ENCODE measurements at places on chromosomes 3 and 15.

DNA sequence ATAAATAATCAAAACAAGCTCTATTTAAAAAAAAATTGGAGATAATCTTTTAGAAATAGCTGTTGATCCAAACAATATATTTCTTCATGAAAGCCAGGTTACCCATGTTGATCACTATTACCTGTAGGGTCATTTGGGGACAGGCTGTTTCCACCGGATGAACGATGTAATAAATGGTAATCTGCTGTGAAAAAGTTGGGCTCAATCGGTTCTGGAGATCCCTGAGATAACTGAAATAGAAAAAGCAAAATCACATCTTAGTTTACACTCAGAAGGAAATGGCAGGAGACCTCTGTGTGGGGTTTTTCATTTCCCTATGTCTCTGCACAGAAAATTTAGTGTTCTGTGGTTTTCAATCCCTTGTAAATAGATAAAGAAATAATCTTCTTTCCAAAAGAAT, 249.5 kb downstream of the NEK10 start:
- DNase-seq = no peak

DNA sequence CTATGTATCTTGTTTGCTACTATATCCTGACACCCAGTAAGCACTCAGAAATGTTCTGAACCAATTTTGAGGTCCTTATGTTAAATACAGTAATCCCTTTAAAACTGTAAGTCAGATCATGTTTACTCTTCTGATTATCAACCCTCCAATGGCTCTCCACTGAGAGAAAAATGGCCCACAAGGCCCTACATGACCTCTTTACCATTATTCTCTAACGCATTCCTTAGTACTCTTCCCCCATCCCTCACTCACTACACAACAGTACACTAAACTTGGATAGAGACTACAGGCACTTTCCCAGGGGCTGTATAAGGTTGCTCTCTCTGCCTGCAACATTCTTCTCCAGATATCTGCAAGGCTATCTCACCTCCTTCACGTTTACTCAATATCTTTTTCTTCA, 1.9 kb downstream of the TOPBP1 start:
- DNase-seq = no peak

GRCh38 chr3:33790091-33790490, 8.3 kb upstream of the PDCD6IP start:
- DNase-seq = no peak

GRCh38 chr3:152193673-152194267, 75.0 kb upstream of the MBNL1 start:
- DNase-seq = no peak

GRCh38 chr3:78268716-78269668, 1229.1 kb downstream of the ROBO2 start:
- peak; percentile 4 for DNase-seq

GRCh38 chr15:58203537-58203936, 65.4 kb downstream of the AQP9 start:
- DNase-seq = peak; percentile 45

GRCh38 chr3:107633327-107634098, 110.8 kb downstream of the BBX start:
- no peak for DNase-seq

DNA sequence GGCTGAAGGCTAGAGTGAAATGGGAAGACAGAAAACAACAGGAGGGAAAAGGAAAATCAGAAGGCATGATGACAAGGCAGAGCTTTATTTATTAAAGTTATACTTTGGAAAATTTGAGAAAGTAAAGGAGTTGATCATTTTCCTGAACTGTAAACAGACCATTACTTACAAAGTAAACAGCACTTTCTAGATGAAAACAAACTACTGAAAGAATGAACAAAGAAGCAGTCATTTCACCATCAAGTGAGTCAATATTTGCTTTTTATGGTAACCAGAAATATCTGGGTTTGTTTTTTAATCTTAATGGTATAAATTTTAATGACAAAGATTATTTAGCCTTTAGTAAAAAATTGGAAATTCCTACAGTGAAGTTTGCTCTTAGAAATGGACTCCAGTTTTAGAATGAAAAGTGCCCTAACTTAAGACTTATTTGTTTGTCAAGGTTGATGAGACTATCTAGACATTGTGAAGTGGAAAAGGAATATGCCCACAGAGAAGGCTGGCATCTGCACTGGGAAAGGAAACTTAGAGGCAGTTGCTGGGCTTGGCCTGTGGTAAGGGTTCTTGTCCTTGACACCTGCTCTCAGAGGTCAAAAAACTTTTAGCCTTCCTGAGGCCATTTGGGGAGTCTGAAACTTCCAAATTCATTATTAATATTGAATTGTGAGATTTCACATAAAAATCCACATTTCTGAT, 47.2 kb downstream of the SPTSSB start:
- DNase-seq = no peak

DNA sequence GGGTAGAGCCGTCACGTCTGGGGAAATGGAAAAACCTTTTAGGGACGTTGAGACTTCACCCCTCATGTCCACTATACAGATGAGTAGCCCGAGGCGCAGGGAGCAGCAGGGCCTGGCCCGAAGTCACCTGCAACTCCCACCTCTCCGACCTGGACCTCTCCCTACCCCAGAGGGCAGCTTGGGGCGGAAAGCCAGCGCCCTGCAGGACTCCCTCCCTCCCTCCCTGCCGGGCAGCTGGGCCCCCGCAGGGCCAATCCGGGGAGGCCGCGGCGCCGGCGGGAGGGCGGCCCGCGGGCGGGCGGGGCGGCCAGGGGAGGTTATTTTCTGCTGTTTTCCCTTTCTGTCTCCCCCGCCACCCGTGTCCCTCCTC, 2.0 kb downstream of the WNT7A start:
- no peak for DNase-seq

- DNase-seq = no peak
These were observed 83.5 kb upstream of the ADPGK start for GRCh38 chr15:72866866-72867616.

GRCh38 chr3:102016417-102016816, 167.1 kb downstream of the NFKBIZ start:
- DNase-seq = no peak

GRCh38 chr15:78177447-78177873, 28.3 kb downstream of the IDH3A start:
- no peak for DNase-seq

GRCh38 chr3:155407971-155408370, 114.5 kb upstream of the STRIT1 start:
- no peak for DNase-seq

DNA sequence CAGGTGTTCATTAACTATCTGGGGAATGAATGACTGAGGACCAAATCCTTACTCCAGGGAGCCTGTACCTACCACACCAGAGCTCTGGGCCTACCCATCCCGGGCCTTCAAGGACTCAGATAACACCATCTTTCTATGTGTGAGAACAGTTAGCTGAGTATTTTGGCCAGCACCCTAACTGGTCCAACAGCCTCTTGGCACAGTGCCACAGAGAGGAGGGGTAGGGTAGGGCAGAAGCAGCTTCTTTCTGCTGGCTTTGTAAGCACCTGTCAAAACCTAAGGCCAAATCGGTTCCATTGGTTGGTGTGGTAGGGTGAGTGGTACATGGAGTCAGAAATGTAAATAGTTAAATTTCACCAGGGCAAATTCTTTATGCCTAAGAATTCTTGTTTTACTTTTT, 26.7 kb downstream of the ISL2 start:
- DNase-seq = no peak

- DNase-seq = no peak
These were observed 353.1 kb downstream of the CHL1 start for GRCh38 chr3:549636-550035.

GRCh38 chr15:101635944-101636727, 16.0 kb downstream of the TM2D3 start:
- DNase-seq = no peak

DNA sequence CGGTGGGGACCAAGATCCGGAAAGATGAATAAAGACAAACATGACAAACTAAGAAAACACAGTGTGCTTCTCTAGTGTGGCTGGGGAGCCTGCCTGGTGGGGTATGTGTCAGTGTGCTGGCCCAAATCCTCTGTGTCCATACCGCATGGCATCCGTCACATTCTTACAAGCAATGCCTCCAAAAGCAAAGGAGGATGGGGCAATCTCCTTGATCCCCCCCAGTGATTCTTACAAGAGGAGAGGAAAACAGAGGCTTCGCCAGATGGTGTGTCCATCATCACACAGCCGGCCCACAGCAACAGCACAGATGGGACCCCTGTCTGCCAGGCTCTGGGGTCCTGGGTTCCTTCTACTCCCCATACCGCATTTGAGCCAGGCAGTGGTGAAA, 558 bp upstream of the IL17RC start:
- DNase-seq = no peak

DNA sequence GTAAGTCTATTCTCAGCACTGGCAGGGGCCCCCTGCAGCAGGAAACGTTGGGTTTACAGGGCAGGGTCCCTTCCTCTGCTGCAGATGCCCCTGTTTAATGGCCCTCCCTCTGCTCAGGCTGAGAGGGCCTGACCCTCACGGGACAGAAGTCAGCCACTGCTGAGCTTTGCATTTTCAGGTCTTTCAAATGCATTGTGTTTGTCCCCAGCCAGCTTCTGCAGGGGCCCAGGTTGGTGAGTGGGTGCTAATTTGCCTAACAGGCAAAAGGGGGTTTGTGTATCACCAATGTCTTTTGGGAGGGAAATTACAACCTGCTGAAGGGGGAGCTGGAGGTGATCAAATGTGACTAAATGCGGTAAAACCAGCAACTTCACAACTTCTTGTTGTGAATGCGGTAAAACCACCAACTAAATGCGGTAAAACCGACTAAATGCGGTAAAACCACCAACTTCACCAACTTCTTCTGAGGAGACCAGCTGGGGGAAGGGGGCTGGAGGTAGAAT, 44.8 kb upstream of the UBE2E1 start:
- DNase-seq = no peak

- DNase-seq = no peak
These were observed 1.1 kb downstream of the WDR72 start for GRCh38 chr15:53758412-53758811.

- no peak for DNase-seq
These were observed 42.1 kb downstream of the CTDSPL start for GRCh38 chr3:37903734-37904133.
